GM18507 (cell line): ENCODE measurements at places on chromosomes 6 and 20.

DNA sequence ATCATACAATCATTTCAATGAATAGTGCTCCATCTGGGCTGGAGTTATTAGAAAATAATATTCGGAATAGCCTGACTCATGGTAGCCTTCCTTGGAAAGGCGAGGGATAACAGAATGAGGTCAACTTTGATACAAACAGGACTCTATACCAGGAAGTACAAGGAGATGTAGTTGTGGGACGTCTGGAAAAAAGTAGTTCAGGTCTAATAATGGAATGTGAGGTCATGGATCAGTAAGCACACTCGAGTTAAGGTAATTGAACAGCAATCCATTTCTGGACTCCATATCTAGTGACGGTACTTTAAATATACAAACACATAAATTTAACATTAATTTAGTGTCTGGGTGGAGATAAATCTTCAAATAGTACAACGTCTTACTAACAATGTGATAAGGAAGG lies 1204.0 kb upstream of the ADGRB3 start:
- no peak for DNase-seq

DNA sequence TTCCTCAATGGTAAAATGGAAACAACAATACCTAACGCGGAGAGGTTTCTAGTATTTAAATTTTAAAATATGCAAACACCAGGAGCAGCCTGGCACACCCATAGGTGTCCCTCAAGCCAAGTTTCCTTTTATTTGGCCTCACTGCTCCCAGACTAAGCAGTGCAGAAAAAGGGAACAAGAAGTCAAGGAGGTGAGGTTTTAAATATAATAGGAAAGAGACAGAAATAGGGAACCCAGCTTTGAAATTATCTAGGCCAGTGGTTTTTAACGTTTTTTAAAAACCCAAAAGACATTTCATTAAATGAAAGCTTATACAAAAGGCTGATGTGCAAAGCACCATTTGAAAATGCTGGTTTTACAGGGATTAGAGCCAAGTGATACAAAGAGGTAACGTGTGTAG lies 109.6 kb downstream of the SLC22A3 start:
- DNase-seq, result no peak

DNA sequence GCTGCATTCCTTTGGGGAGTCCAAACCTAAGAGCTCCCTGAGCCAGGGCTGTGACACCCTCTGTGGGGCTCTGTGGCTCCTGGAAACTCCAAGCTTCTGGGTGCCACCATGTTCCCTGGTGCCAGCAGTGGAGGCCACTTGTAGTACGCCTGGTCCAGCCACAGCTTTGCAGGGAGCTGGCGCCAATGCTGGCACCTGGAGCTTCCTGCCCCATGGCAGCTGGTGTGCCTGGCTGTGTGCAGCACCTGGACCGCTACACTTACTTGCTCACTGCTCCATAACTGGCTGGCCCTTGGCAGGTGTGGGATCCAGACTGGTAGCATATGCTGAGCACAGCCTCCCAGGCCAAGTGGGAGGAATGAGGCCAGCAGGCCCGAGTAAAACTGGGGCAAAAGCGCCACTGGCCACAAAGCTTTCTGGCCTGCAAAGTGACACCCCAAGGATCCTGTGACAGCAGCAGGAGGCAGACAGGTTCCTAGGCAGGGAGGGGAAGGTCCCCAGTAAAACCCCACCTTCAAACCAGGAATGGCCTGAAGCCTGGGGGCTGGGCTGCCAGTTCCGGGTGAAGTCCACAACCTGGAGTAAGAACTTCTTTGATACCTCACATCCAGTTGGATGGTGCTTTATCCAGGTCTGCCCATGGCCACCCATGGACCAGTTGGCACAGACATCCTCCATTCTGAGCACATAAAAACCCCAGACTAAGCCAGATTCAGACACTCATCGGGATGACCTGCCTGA lies 461.0 kb downstream of the TBC1D32 start:
- DNase-seq, result no peak

DNA sequence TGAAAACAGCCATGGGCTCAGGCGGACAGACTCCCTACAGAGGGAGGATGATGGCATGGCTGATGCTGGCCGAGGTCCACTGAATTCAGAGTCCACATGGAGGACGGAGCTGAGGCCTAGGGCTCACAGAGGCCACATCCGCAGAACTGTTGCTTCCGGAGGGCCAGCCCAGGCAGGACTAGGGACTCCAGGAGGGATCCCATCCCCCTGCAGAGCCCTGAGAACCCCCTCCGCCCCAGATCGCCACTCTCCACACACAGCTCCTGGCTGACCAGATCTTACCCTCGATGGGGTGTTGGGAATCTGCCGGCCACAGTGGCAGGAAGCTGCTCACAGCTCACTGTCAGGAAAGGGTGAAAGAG lies 399.2 kb downstream of the TAF4 start:
- DNase-seq, result no peak

GRCh38 chr20:48725555-48725991 lies 102.2 kb downstream of the PREX1 start:
- DNase-seq, result no peak

DNA sequence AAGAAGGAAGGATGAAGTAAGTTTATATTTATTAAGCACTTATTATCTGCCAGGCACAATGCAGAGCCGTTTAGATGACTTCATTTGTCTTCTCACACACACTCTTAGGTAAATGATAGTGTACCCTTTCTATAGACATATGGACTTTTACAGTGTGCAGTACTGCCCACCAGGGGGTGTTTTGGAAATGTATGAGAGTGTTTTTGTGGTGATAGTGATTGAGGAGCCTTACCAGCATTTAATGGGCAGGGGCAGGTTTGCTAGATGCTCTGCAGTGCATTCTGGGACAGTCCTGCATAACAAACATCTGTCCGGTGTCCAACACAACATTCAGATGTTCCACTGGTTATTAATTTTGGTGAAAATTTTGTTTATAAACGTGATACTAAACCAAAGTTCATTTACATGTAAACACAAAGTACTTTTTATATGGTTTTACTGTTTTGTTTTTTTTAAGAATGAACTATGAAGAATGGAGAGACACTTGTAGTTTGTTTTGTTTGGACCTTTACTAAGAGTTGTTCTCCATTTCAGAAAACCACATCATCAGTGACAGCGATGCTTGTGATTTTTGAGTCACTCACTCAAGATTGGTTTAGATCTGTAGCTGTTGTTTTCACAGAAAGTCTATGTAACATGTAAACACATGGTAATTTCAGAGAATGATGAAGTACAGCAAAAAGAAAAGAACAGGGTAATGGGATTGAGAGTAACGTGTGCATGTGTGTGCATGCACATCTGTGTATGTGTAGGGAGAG lies 19.9 kb downstream of the KCNS1 start:
- DNase-seq, result no peak

DNA sequence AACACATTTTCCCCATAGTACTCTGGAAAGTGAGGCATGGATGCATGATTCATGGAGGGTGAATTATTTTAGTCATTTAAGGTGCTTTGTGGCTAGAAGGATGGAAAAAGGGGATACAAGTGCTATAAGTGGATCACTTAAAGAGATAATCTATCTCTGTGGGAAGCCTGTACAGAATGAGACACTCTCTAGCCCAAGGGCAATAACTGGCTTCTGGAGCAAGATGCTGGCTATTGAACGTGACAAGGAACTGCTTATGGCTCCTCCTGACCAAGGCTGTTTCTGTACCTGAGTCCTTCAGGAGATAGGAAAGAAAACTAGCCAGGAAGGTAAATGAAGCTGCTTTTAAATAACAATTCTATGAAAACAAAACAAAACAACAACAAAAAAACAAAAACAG lies 590.7 kb downstream of the EYS start:
- DNase-seq, result no peak

GRCh38 chr20:22160101-22160652 lies 424.2 kb downstream of the FOXA2 start:
- no peak for DNase-seq
